ENCODE measurements at places on chromosomes 4 and X.
A peak's percentile ranks its signal among the peaks of the same experiment; 100 is the strongest.

DNA sequence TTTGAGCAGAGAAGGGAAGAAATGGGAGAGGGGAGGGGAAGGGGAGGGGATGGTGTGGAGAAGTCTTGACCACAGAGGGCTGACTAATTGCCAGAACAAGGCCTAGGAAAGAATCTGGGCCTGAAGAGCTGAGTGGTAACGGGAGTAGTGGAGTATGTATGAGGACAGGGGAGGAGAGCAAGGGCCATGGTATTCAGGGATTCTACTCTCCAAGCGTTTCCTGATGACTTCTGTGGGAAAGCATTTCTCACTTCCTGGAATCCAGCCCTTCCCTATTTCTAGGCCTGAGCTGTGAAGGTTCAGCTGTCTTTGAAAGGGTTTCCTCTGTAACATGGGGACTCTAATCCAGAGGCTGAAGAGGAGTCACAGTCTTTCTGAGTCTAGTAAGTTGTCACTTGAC is 19.7 kb upstream of the SOX3 start:
- DNase-seq, result no peak

DNA sequence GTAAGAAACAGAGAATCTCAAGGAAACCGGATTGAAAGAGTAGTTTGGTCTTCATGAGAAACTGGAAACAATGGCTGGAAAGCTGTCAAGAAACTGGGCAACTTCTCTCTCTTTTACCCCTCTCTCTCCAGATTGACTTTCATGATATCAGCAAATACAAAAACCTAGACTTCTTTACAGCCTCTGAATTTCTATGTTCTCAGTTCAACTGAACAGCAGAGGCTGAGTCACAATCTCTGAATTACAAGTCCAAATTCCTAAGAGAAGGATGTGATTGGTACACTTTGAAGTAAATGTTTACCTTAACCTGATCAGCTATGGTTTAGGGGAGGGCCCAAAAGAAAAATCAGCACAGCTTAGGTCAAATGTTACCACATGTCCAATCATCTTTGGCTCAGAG is 974.9 kb downstream of the RPA4 start:
- no peak for DNase-seq

DNA sequence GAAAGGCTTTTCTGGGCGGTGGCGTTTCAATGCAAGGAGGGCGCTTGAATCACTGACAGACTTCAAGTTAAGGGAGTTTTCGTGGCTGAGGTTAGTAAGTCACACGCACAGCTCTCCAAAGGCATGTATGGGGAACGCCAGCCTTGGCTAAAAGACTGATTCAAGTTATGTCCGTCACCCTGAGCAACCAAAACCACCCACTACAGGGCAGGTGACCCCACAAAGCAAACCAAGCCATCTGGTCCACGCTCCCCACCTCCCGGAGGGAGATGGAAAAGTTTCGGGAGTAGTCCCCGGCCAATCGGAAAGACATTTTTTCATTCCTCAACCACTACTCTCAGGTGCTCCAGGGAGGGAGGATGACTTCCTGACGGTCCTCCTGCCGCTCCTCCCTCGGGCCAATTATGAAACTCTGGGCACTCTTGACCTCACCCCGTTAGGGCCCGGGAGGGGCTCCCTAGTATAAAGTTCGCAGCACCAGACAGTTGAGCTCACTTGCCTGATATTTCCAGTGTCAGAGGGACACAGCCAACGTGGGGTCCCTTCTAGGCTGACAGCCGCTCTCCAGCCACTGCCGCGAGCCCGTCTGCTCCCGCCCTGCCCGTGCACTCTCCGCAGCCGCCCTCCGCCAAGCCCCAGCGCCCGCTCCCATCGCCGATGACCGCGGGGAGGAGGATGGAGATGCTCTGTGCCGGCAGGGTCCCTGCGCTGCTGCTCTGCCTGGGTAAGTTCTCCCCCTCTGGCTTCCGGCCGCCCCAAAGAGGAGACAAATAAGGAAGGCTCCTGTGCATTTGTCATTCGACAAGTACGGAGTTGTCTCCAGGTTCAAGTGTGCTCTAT is at the start of gene EREG:
Gene EREG (plus strand): TSS at position 494 of the 840 bp plus-strand sequence. CDS start 164 bp downstream, at position 658.
- peak; percentile 19 for DNase-seq

GRCh38 chr4:123288309-123289025 is 108.1 kb upstream of the SPRY1 start:
- DNase-seq, result no peak

GRCh38 chr4:112532267-112532666 is 16.3 kb upstream of the NEUROG2 start:
- DNase-seq, result no peak

GRCh38 chr4:129335276-129335675 is 239.3 kb downstream of the C4orf33 start:
- no peak for DNase-seq

GRCh38 chr4:32986236-32986635 is 2266.1 kb downstream of the PCDH7 start:
- DNase-seq, result no peak

GRCh38 chrX:8755116-8755515 is 23.2 kb upstream of the ANOS1 start:
- no peak for DNase-seq

- DNase-seq, result no peak
These were observed 109.0 kb upstream of the MAMLD1 start for GRCh38 chrX:150253959-150254620.

- DNase-seq, result no peak
These were observed 132.3 kb upstream of the UGT8 start for GRCh38 chr4:114466299-114466698.

- no peak for DNase-seq
These were observed 281.5 kb upstream of the KLF3 start for GRCh38 chr4:38382520-38382919.

Data from stimulated activated naive CD8-positive, alpha-beta T cell treated with anti-CD3 and anti-CD28 coated beads, Interleukin-15, amount 100 ng/mL, for 72 hours (primary cell).